ENCODE measurements at places on chromosomes 16 and 17.

- DNase-seq, result no peak
Measured at GRCh38 chr16:10493276-10493675, 87.1 kb downstream of the EMP2 start.

DNA sequence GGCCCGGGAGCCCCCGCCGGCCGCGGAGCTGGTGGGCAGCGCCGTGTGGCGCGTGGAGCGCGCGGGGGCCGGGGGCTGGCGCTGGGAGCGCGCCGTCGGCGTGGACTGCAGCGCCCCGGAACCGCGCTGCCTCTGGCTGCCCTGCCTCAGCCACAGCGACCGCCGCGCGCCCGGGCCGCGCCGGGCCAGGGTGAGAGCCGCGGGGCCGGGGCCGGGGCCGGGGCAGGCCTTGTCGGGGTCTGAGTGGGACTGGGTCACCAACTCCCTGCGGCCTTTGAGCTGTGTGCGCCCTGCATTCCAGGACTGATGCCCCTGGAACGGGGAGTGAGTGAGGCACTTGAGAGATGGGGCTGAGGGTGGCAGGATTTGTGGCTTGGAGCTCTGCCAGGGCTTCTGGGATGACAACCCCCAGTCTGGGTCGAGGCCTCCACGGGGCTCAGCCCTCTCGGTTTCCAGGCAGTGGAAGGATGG is 25.7 kb downstream of the ARHGAP23 start:
- DNase-seq, result no peak

GRCh38 chr17:19433255-19433654 is 22.2 kb downstream of the RNF112 start:
- DNase-seq, result no peak

DNA sequence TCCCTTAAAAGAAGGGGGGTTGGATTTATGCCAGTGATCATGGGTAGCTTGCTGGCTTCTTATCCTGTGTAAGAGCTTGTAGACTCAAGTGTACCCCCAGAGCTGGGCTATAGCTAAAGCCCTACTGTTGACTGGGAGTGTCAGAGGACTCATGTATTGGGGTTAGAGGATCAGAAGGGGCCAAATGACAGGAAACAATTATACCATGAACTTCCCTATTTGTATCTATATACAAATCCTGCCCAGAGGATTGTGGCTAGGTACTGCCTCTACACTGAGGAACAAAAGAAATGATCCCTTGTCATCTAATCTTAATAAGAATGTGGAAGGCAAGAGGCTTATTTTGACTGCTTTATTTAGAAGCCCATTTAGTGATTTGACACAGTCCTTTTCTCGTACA is 14.3 kb downstream of the ZP2 start:
- DNase-seq, result no peak

DNA sequence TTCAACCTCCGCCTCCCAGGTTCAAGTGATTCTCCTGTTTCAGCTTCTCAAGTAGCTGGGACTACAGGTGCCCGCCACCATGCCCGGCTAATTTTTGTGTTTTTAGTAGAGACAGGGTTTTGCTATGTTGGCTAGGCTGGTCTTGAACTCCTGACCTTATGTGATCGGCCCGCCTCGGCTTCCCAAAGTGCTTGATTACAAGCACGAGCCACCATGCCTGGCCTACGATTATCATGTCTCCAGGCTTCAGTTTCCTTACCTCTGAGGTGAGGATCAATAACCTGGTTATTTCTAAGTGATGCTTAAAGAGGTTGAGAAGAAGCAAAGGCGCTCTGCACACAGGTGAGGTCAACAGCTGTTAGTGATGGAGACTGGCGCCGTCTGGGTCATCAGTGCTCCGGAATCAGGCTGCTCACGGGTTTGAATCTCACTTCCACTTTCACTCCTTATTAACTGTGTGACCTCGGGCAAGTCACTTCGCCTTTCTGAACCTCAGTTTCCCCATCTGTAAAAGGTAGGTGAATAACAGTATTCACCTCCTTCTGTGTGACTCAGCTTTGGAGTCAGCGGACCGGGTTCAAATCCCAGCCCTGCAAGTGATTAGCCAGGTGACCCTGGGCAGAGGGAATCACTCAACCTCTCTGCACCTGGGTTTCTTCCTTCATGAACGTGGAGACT is 745 bp upstream of the ABCC1 start:
- no peak for DNase-seq

- no peak for DNase-seq
Measured at GRCh38 chr16:29971304-29971703, 2.4 kb upstream of the TAOK2 start.
